Stimulated activated CD4-positive, alpha-beta T cell treated with anti-CD3 and anti-CD28 coated beads, Interleukin-1b, Interleukin-23, amount 100 ng/mL, for 1 hour (primary cell): ENCODE measurements at places on chromosomes 2 and 18.

- no peak for DNase-seq
Observed at GRCh38 chr2:168392024-168392423, 64.0 kb upstream of the CERS6 start.

- DNase-seq, result no peak
Observed at GRCh38 chr18:76658627-76659026, 163.6 kb upstream of the ZNF516 start.

- DNase-seq, result no peak
Observed at GRCh38 chr2:74700643-74701372, 46.8 kb downstream of the SEMA4F start.

GRCh38 chr2:12727641-12728040, 10.9 kb downstream of the TRIB2 start:
- no peak for DNase-seq

- no peak for DNase-seq
Observed at GRCh38 chr2:230874876-230875275, 10.1 kb downstream of the ITM2C start.

GRCh38 chr2:27154488-27154887, 5.7 kb downstream of the TCF23 start:
- no peak for DNase-seq

DNA sequence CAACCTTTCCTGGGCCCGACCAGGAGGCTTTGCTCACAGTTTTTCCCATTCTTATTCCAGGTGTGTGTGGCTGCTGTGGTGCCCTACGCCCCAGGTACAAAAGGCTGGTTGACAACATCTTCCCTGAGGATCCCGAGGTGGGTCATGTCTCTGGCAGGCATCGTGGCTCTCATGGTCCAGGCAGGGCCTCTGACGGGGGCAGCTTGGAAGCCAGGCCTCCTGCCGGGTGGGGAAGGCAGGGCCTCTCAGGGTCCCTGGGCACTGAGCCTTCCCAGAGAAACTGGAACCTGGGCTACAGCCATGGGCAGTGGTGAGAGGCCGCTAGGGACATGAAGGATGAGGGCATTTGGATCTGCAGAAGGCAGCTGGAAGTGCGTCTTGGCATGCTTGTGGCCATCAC, 49.4 kb downstream of the EFR3B start:
- DNase-seq, result no peak

DNA sequence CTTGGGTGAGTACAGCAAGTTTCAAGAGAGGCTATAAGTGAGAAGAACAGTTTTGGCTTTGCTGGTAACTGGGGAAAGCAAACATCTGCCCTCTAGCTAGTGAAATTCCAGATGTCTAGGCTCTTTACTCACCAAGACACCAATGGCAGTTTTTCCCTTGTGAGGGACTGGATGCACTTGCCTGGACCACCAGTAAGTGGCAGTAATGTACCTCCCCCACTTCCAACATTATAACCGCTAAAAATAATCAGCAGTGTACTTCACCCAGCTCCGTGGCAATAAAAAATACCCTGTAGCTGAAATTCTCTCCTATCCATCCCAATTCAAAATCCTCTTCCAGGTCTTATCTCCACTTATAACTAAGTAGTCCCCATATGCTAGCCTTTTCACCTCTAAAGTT, 383.9 kb downstream of the ARHGAP15 start:
- DNase-seq, result no peak

DNA sequence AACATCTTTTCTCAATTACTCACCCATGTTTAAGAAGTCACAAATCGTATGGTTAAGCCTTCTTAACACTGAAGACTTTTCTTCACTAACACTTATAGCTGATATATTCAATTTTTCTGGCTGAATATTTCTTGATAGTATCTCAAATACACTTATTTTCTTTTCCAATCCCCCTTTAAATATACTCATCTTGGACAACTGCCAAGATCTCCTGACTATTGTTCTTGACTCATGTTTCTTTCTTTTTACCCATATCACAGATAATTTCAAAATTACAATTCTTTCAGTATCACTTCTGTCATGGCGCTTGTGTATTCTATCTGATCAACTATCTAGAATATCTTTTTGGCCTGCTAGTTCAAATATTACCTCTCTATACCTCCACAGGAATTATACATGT, 954.3 kb upstream of the ACVR2A start:
- DNase-seq, result no peak

- no peak for DNase-seq
Observed at GRCh38 chr2:226953826-226954225, 118.0 kb downstream of the RHBDD1 start.

- DNase-seq, result no peak
Observed at GRCh38 chr2:230327418-230328154, 593 bp downstream of the SP140L start.

DNA sequence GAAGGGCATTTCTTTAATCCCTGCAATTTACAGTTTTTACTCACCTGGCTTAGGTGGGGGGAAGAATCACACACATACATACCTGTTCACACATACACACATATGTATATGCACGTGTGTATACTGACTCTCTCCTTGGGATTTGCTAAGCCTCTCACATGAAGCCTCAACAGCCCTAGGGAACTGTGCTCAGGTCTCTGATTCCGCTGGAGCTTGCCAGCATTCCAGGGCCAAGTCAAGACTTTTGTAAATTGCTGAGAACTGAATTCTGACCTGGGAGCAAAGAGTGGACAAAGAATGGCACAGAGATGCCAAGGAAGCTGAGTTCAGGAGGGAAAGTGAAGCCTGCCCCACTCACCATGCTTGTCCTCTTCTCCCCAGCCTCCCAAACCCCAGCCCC, 177.3 kb downstream of the TMEM247 start:
- DNase-seq, result no peak

- no peak for DNase-seq
Observed at GRCh38 chr2:223643309-223643708, 41.1 kb upstream of the SCG2 start.

DNA sequence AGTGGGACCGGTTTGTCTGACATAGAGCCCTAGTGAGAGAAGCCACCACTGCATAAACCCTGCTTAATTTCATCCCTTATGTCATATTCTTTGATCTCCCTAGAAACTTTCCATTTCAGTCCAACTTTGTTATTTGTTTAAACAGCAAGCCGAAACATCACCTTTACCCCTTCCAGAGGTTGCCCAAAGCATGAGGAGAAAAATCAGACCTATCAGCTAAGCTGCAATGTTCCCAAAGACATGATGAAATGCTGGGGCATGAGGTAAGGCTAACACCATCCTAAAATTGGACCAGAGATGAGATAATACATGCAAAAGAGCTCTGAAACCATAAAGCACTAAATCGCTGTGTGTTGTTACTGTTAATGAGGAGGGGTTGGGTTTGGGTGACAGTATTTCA, 447.9 kb upstream of the ACVR2A start:
- no peak for DNase-seq

DNA sequence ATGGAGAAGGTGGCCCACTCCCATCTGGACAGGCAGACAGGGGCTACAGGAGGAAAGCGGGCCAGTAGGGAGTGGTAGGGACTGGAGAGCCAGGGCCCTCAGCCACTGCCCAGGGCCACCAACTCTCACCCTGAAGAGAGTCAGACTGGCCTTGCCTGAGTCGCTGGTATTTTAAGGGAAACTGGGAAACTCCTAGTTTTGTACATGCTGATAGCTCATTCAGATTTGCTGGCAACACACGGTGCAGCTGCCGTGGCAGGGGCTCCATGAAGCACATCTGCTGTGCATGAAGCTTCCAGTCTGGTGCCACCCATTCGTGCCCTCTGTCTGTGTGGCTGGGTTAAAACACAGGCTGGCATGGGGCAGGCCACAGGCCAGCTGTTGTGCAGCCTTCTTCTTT, 137.3 kb upstream of the GLI2 start:
- no peak for DNase-seq

DNA sequence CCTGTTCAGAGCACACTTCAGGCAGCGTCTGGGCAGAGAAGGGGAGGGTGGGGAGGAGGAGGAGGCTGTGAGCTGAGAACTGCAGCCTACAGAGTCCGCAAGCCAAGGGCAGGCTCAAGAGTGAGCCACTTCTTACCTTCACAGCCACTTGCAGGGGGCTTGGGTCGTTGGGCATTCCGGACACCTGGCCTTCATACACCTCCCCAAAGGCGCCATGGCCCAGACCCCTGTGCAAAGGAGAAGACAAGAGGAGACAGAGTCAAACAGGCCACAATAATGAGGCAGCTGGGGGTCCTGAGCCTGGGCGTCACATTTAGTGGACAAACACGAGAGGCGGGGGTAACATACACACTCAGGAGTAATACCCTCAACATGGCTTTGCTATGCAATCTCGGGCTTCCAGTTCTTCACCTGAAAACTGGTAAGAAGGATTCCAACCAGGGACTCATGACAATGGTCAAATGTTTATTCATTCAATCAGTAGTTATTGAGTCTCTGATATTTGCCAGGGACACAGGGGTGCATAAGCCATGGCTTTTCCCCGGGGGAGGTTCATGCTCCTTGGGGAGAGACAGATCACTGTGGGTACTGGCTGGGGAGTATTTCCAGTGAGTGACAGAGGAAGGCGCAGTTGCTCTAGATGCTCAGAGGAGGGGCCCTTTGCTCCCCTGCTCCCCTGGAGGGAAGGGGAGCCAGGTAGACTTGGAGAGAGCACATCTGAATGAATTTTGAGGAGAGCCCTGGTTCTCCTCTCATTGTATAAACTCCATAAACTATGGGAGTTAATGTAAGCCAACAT, 107.4 kb downstream of the CLIP4 start:
- DNase-seq, result no peak

DNA sequence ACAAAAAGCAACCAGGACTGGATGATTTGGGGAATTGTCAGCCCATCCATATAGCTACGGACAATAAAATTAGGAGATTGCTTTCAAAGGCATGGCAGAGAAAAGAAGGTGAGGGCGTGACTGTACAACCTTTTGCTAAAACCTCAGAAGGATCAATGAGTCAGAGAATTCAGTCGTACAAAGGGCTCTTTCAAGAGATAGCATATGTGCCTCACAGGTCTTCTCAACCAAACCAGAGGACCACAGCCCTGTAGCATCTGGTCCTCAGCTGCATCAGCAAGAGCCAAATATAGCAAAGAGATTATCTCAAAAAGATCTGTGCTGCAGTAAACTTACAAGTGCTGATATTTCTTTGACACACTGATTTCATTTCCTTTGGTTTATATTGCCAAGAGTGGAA, 149.9 kb upstream of the RAB6C start:
- DNase-seq, result no peak

GRCh38 chr2:202141329-202141947, 68.4 kb downstream of the KIAA2012 start:
- DNase-seq, result no peak

- no peak for DNase-seq
Observed at GRCh38 chr2:191941376-191941929, 94.6 kb upstream of the CAVIN2 start.

- no peak for DNase-seq
Observed at GRCh38 chr2:2769481-2770431, 438.7 kb upstream of the MYT1L start.

GRCh38 chr18:77019641-77020040, 112.9 kb downstream of the MBP start:
- no peak for DNase-seq

- no peak for DNase-seq
Observed at GRCh38 chr2:28153851-28154250, 238.8 kb upstream of the FOSL2 start.

DNA sequence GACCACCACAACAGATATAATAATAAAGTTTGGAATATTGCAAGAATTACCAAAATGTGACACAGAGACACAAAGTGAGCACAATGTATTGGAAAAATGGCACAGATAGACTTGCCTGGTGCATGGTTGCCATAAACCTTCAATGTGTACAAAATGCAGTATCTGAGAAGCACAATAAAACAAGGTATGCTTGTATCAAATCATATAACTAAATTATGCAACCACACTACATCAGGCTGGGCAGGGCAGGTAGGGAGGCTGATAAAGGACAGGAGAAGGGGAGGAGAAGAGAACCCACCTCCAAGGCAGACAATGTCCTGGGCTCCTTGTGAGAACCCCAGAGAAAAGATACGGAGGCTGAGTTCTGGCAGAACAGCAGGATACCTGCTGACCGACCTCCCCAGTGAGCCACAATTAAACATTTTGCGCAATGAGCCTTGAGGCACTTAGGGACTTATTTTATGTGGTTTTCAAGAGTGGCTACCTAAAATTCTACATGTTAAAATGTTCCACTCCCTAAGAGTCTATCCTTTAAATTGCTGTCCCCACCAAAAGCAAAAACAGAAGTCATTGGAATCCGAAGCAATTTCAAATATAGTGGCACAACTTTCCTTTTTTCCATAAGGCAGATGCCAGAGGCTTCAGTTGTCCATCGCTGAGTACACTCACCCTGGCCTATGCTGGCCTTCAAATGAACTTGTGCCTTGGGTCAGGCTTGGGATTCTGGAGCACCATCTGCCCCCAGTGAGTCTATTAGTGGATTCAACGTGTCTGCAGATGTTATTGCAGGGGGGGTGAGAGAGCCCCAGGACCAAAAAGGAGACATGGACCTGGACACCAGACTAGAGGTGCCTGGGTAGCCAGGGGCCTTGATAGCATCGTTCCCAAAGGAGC, 16.8 kb downstream of the WDFY1 start:
- no peak for DNase-seq

DNA sequence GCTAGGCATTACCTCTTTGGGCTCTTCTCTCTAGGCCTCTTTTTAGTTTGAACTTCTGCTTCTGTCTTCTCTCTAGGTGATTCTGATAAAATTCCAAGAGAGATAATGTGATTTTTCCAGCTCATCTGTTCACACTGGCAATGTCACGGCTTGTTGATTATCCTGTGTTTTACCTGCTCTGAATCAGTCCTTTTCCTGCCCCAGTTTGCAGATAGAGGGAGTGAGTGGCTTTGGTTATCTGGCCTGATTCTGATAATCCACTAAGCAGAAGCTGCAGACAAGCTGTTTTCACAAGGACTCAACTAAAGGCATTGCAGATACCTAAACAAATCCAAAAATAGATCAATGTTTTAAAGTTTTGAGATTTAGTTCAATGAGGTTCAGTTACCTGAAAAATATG, 111.9 kb downstream of the DCC start:
- DNase-seq, result no peak

GRCh38 chr2:75465317-75465984, 95.3 kb downstream of the EVA1A start:
- no peak for DNase-seq

GRCh38 chr18:46609048-46609447, 48.0 kb downstream of the LOXHD1 start:
- no peak for DNase-seq

DNA sequence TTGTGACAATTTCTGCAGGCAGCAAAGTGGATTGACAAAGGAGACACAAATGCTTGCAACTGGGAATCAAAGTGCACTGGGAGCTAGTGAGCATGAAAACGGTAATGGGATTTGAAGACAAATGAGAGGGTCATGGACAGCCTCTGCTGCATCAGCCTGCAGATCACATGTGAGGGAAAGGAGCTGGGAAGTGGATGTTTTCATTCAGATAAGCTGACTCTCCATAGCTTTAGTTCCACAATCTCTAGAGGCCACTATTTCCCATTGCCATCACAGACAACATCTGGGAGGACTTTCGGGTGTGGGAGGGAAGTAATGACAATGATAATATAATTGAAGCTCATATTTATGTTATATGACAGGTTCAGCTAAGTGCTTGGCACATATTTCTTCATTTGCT, 28.4 kb downstream of the ADCYAP1 start:
- no peak for DNase-seq

- no peak for DNase-seq
Observed at GRCh38 chr18:9364242-9364641, 29.7 kb downstream of the TWSG1 start.

- DNase-seq, result no peak
Observed at GRCh38 chr2:8626572-8626971, 55.3 kb upstream of the ID2 start.
